Fibroblast of upper back skin (primary cell): ENCODE measurements at places on chromosomes 1 and 21.

GRCh38 chr21:38834725-38835124 is 29.0 kb downstream of the ETS2 start:
- DNase-seq: no peak

DNA sequence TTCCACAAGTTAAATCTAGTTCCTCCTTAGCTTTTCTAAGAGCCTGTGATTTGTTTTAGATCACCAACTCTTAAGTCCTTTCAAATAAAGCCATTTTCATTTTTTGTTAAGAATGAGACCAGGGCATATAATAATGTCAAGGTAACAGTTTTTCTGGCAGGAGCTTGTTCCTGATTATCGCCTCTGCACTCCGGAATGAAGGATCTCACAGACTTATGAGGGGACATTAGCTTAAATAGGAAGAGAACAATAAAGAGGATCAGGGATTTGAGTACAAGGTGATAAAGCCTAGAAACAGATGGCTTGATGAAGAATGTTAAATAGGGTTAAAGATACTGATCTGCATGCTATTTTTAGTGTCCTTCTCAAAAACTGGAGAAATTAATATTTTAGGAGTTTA is 13.6 kb upstream of the OTUD7B start:
- DNase-seq: no peak

- DNase-seq: no peak
Measured at GRCh38 chr1:116432655-116433265, 59.7 kb downstream of the ATP1A1 start.

DNA sequence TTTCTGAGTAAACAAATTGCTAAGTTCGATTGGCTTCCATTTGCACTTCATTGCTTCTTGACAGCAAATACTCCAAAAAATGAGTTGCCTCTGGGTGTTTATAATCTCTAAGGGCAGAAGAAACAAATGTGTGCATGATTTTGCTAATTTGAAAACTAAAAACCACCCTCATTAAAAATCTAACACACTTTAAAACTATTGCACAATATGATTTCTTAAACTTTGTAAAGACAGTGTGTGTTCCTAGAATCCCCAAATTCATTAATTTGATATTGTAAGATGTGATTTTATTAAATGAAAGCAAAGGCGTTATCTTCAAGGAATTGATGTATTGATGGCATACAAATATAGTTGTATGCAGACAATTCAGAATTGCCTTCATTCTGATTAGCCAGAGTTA is 350.9 kb downstream of the OLFM3 start:
- no peak for DNase-seq

DNA sequence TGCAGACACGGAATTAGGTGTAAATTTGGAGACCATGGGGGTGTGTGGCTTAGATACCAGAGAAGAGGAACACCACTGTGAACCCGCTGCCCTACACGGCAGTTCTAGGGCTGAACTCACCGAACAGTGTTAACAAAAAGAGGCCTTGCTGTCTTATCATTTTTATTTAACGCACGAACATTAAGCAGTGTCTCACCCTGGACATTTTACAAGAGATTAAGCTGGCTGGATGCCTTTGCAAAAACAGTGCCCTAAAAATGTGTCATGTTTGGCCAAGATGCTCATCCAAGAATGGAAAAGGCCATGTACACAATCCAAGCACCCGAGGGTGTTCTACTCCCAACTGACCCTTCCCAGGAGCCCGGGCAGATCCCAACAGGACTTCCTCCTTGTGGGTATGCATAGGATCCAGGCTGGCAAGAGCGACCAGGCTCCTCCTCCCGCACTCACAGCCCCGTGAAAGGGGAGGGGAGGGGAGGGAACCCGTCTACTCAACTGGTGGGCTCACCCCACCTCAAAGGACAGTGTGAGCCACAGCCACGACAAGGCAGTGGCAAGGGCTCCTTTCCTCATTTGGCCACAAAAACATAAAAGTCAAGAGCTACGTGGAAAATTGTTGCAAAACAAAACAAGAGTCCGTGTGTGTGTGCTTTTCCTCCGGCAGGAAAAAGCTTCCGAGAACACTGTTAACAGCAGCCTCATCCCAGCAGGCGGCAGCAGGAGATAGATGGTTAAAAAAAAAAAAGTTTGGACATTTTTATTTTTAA is 20.3 kb downstream of the C2CD2 start:
- DNase-seq: peak; percentile 34

- peak; percentile 43 for DNase-seq
Measured at GRCh38 chr1:215416497-215416896, 150.6 kb upstream of the KCTD3 start.

DNA sequence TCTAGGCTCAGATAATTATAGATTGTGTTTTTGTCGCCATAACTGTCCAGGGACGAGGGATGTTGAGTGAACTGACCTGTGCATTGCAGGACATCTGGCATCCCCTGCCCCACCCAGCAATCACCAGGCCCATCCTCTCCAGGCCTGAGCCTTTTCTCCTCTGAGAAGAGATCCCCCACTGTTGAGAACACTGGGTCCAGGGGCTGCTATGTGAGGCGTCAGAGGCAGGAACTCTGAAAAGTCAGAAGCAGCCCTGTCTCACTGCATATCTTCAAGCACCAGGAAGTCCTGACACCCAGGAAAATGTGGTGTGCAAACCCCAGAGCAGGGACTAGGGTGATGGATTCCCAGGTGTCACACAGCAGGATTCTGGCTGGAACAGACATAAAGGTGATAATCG is 17.1 kb upstream of the ACBD3 start:
- no peak for DNase-seq

GRCh38 chr1:203607533-203607873 is 19.1 kb upstream of the ATP2B4 start:
- no peak for DNase-seq

DNA sequence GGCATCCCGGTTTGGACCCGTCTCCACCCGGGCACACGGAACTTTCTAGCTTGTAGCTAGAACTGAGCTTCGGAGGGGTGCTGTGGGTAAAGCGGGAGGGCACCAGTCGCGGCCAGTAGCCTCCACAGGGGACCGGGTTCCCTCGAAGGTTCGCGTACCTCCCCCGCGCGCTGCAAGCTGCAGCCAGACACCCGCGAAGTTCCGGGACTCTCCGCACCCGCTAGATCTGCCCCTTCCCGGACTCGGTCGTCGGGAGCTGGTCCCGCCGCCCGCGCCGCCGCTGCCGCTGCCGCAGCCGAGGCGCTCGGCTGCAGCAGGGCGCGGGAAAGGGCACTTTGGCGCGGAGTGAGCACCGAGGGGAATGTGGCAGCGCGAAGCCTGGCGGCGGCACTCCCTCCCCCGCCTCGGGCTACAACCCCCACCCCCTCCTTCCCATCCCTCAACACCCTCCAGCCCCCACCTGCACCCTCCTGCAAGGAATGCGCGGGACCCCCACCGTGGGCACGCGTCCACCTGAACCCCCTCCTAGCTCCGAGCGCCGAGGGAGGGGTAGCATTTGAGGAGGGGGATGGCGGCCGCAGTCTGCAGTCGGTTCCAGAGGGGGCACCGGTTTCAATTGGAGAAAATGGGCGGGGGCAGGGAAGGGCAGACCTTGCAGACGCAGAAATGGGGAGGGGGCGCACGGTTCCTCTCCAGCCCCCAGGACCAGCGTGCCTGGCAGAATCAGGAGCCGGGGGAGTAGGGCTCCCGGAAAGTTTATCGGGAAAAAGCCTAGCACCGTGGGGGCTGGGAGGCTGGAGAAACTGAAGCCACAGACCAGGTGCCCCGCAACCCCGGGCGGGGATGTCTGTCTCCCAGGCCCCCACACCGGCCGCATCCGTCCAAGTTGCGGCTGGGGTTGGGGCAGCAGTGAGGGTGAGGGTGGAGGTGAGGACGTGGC is 968 bp downstream of the CSMD2 start:
- DNase-seq: peak; percentile 21

DNA sequence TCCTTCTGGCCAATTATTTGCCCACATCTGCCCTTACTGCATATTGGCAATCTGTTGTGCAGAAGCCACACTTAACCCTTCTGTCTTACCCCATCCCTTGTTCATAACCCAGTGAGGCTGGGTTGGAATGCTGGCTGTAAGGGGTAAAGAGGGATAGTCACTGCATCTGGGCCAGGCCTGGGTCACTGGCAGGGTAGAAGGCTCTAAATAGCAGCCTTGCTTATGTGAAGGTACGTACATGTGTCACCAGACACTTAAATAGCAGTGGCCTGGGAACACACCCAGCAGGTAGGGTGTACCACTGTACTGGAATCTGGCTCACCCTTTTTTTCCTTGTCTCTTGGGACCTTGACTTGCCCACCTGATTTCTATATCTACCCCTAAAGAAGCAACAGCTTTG is 9.9 kb upstream of the TARS2 start:
- no peak for DNase-seq

DNA sequence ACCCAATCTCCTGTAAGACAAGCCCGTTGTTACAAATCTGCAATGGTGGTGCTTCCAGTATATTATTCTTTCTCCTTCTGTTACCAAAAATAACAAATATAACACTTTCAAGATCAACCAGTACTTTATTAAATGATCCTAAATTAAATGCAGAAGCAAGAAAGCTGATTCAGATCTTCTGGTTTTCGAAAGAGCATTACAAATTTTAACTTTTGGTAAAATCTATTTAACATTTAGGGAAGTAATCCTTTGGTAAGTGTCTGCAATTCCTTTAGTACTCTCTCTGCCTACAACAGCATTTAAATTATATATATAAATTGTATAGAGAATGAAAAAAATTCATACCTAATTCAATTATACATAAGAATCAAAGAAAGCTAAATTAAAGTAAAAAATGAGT is 198.6 kb upstream of the HMCN1 start:
- no peak for DNase-seq

- DNase-seq: no peak
Measured at GRCh38 chr1:182563095-182563494, 26.0 kb downstream of the RNASEL start.

- peak; percentile 43 for DNase-seq
Measured at GRCh38 chr1:86965012-86965826, 50.8 kb downstream of the HS2ST1 start.

GRCh38 chr1:51997974-51998382 is 7.5 kb upstream of the RAB3B start:
- DNase-seq: no peak

- peak; percentile 79 for DNase-seq
Measured at GRCh38 chr1:101203820-101204540, 32.8 kb upstream of the S1PR1 start.

DNA sequence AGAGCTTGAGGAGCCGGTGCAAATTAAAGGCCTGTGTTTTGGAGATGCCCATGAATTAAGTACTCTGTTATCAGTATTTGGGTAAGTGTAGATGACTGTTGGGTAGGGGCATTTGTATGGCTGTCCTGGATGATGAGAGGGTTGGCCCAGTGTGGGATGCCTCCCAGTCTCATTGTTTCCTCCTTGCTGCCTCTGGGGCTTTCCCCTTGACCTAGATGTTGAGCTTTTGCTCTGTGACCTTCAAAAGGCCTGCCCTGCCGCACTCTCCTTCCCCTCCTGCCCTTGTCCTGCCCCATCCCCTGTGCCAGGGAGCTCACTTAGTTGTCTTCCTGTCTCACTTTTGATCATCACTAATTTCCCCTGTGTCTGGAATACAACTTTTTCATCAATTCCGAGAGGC is 10.0 kb downstream of the GALNT2 start:
- DNase-seq: no peak

DNA sequence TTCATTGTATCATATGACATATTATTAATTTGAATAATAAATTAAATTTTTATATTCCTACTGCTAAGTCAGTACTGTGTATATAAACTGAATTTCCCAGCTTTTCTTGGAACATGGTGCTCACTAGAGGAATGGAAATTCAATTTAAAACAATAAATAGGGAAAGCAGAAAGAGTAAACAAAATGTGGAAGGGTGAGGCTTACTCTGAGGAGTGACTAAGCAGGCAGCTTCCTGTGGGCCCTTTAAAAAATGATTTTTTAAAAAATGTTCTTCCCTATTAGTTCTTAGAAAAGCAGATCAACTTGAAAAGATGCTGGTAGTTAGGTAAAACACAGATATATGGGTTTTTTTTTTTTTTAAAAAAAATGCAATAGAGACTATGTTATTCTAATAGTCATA is 49.5 kb upstream of the S1PR1 start:
- DNase-seq: no peak

GRCh38 chr1:43879414-43879813 is 54.2 kb upstream of the ARTN start:
- peak; percentile 37 for DNase-seq

DNA sequence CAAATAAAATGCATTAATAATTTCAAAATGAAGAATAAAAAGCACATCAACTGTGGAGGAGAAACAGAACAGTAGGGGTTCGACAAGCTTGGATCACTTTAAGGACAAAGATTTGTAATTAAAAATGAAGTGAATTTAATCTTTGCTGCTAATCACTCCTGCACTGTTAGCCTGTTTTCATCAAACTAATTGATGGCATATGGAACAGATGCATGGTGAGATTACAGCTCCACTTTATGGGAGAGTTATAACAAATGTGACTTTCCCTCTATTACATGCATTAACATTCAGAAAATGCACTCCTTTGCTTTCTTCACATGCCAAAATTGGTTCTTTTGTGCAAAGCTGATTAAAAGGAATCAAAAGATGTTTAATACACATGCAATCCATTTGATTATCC is 207.2 kb upstream of the C21orf91 start:
- DNase-seq: no peak

GRCh38 chr1:70745199-70745598 is 302.4 kb downstream of the PTGER3 start:
- DNase-seq: peak; percentile 23

DNA sequence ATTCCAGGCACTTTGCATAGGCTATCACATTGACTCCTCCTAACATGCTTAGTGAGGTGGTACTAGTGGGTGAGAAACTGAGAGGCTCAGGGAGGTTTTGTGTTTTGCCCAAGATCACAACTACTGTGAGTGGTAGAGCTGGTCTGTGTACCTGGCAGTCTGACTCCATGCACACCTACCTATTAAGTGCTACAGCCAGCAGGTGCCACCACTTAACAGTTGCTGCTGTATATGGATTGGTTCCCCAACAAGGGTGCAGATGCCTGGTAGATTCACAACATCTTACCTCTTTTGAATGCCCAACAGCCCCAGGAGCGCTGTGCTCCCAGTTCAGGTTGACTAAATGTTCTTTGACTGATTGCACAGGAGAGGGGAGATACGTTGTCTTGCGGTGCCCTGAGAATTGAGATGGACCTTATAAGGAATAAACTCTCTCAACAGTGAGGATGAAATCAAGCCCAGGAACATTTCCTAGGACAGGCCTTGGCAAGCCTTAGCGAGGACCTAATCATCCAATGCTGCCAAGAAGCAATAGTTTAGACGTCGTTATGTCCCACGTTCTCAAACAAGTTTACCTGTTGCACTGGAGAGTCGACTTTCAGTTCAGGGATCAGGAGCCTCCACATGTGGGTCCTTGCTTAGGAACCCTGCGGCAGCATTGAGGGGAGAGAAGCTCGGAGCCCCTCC is 78.9 kb upstream of the F3 start:
- DNase-seq: no peak

GRCh38 chr21:44800971-44801467 is 601 bp downstream of the UBE2G2 start:
- DNase-seq: no peak

- peak; percentile 58 for DNase-seq
Measured at GRCh38 chr1:203860396-203861025, 888 bp upstream of the SNRPE start.
